CD4-positive, alpha-beta T cell treated with Interleukin-15 for 4 hours (primary cell): ENCODE measurements at places on chromosomes 16 and 17.

DNA sequence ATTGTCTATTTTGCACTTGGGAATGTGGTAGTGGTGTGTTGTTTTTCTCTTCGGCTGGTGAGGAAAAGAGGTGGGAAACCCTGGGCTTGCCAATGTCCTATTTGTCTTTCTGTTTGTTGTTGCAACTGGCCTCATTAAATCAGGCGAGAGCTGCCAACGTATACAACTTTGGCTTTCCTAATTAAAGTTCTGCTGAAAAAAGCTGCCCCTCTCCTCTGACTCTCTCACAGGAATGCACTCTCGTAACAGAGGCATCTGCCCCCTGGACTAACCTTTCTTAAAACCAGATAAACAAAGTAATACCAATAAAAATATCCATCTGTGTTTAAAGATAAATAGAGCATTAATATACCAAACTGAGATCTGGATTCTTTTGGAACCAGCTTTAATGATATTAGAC, 7.8 kb downstream of the CDRT15 start:
- DNase-seq, result no peak

DNA sequence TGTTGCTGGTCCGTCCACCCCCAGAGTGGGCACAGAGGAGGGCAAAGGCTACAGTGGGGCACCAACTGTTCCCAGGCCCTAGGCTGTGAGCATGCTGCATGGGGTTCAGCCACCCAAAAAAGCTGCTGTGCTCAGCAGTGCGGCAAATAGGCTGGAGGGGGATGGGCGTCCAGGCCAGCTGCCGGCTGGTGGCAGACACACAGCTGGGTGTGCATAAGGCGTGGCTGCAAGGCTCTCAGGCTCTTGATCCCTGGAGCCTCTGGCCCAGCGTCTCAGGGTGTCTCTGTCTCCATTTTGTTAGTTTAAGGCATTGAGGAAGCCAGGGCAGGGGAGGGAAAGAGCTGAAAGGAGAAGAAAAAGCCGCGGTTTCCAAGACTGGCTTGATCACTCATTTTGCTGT, 8.8 kb downstream of the RPL19 start:
- DNase-seq, result no peak

DNA sequence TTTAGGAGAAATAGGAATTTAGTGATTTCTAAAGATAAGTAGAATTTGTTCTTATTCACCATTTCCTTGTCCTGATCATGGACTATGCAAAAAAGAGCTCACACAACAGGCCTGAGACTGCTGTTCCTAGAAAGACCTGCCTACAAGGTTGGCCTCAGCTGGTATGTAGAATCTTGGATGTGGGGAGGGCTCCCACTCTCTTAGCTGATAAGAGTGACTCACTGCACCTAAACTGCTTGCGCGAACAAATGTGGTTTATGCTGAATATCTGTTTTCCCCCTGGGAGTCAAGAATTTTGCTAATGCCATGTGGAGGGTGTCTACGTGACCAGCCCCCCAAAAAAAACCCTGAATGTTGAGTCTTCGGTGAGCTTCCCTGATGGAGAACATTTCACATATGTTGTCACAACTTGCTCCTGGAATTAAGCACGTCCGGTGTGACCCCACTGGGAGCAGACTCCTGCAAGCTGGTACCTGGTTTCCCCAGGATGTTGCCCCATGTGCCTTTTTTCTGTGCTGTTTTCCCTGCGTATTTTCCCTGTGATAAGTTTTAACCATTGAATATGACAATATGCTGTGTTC, 68.8 kb upstream of the HSBP1 start:
- no peak for DNase-seq

- DNase-seq, result no peak
Measured at GRCh38 chr16:19008245-19009169, 24.8 kb downstream of the TMC7 start.

DNA sequence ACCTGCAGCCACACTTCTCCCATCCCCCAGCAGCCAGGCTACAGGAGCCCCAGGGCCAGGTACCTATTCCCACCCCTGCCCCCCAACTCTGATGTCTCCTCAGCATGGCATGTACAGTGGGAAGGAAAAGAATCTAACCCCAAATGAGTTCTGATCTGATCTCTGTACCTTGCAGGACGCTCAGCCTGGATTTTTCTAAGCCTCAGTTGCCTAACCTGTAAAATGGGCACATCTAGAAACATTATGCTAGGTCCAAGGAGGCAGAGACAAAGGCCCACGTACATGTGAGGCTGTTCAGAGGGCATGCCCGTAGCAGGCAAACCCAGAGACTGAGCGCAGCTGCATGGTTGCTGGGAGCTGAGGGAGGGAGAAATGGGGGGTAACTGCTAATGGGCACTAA, 35.1 kb downstream of the SLC38A8 start:
- DNase-seq, result no peak

GRCh38 chr16:19601083-19601976, 45.8 kb downstream of the VPS35L start:
- peak; percentile 34 for DNase-seq

DNA sequence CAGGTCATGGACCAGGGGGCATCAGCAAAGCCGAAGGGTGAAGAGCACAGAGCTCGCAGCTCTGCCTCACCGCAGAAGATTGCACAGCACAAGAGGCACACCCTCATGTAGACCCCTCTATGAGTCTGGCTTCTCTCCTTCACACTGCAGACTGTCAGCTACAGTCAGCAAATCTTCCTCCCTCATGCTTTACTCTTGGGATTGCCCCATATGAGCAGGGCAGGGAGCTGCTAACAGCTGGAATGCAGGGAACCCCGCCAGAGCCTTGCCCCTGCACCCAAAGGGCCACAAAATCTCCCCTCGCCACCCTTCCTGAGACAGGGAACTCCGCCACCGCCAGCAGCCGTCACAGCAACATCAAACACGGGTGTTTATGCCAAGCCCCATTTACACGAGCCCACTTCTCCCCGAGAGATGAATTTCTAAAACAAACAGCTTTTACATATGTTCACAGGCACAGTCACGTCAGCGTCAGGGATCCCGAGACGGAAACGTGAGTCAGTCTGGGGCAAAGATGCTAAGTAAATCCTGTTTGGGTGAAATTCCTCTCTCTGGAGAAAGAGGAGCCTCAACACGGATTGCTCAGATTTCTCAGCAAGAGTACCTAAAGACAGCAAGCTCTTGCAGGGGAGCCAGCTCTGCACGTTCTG, 121.9 kb downstream of the CDYL2 start:
- no peak for DNase-seq

GRCh38 chr17:12865769-12866168, 76.5 kb downstream of the ARHGAP44 start:
- no peak for DNase-seq

- DNase-seq, result no peak
Measured at GRCh38 chr17:57288773-57289121, 32.4 kb downstream of the MSI2 start.
